HCT116 (cell line): ENCODE measurements at places on chromosomes 6 and 20. TPM values are rescaled to one million over a fixed set of nuclear protein-coding genes. Genes with fewer than 3 reads are reported as not detected.

GRCh38 chr6:111301946-111302345 lies 181.1 kb downstream of the REV3L start:
- no peak for DNase-seq
- no peaks in the 10 kb centered on the region for H3K27me3 ChIP-seq
- H3K4me3 ChIP-seq, result no peak overlapping the region
- no peak overlapping the region for H3K27ac ChIP-seq

ANGPT4 gene
- total RNA-seq, result not detected

GRCh38 chr20:24966317-24967012 lies 17.4 kb downstream of the CST7 start:
- no peak overlapping the region for H3K27ac ChIP-seq
- DNase-seq, result no peak
- H3K4me1 ChIP-seq, result no peaks in the 10 kb centered on the region
- H3K36me3 ChIP-seq, result peaks cover 19% of the 10 kb centered on the region; the same call in 1 of the 2 replicates
- no peaks in the 10 kb centered on the region for H3K27me3 ChIP-seq

DNA sequence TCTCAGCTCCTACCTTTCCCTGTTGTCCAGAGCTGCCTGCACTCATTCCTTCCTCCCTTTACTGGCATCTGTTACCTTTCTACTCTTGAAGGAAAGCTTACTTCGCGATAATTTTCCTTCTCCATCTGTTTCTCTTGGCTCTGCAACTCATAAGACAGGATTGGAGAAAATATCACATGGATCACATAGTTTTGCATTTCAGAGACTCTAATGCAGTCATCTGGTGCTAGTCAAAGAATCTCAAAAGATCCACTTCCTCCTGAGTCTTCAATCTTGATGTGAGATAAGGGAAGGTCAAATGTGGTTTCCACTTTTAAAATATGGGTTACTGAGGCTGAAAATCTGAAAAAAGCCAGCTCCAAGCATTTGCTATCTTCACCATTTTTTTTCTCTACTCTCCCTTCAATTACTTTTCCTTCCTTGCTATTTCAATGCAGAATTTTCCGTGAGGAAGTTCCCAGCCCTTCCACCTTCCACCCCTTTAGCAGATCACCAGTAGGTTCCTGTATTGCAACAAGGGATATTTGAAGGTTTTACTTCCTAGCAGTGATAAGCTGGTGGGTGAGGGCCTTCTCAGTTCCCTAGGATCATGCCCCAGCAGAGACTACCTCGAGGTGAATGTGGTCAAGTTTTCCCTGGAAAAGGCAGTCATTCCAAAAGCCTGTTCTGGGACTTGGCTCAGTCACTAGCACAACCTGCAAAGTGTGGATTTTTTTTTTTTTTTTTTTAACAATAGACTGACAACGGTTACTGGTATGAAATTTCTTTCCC lies 62.8 kb upstream of the LRRC1 start:
- no peak for DNase-seq
- H3K27ac ChIP-seq, result no peak overlapping the region
- no peak overlapping the region for H3K4me3 ChIP-seq

ARMH2 gene
- total RNA-seq, result not detected

ADGB gene
- not detected for total RNA-seq

DNA sequence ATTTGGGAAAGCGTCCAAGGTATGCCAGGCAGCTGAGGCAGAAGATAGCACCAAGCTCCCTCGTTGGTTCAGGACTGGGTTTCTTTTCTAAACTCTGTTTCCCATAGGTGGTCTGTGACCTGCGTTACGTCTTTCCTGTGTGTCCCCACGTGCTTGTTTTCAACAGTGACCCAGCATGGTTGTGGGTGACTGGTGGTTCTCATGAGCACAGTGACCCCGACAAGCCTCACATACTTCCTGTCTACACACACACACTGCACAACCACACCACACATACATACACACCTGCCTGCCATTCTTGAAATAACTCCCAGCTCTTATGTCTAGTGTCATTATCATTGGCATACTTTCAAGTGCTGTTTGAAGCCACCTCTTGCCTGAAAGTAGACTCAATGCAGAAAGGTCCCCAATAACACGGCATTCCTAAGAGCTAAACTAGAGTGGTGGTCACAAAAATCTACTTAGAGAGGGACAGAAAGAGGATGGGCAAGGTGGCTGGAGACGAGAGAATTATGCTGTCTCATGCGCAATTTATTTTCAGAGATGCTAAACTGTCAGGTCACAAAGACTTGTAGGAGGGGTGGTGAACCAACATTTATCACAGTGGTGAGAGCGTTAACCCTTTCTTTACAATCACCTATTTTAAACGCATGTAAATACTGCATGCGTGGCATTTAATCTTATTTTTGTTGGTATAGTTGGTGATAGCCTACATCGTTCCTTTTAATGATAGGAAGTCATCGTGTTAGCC lies 66.7 kb downstream of the GCNT2 start:
- no peaks in the 10 kb centered on the region for H3K4me1 ChIP-seq
- no peak overlapping the region for H3K27ac ChIP-seq
- H3K36me3 ChIP-seq, result no peaks in the 10 kb centered on the region
- H3K4me3 ChIP-seq, result no peak overlapping the region
- DNase-seq, result no peak

FERMT1 gene
- 34.9 TPM for total RNA-seq

GRCh38 chr6:6395581-6396197 lies 75.2 kb upstream of the F13A1 start:
- H3K27me3 ChIP-seq, result peaks cover 30% of the 10 kb centered on the region
- no peak overlapping the region for H3K4me3 ChIP-seq
- no peak for DNase-seq
- no peaks in the 10 kb centered on the region for H3K36me3 ChIP-seq

- no peak for DNase-seq
- no peaks in the 10 kb centered on the region for H3K36me3 ChIP-seq
- H3K27ac ChIP-seq, result no peak overlapping the region
- peaks cover 59% of the 10 kb centered on the region for H3K27me3 ChIP-seq
- no peaks in the 10 kb centered on the region for H3K4me1 ChIP-seq
Measured at GRCh38 chr20:53306192-53306805, 287.3 kb downstream of the ZNF217 start.

ELOVL2 gene
- 0.07 TPM for total RNA-seq

LST1 gene
- 0.69 TPM for total RNA-seq

DNA sequence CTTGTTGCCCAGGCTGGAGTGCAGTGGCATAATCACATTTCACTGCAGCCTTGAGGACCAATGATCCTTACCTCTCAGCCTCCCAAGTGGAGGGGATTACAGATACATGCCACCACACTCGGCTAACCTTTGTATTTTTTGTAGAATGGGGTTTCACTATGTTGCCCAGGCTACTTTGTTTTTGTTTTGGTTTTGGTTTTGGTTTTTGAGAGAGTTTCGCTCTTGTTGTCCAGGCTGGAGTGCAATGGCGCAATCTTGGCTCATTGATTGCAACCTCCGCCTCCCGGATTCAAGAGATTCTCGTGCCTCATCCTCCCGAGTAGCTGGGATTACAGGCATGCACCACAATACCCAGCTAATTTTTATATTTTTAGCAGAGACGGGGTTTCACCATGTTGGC lies 105.5 kb downstream of the BMP7 start:
- H3K27ac ChIP-seq, result no peak overlapping the region
- H3K36me3 ChIP-seq, result no peaks in the 10 kb centered on the region
- H3K4me3 ChIP-seq, result no peak overlapping the region
- no peaks in the 10 kb centered on the region; the same call in 1 of the 2 replicates for H3K27me3 ChIP-seq
- DNase-seq, result no peak
- no peaks in the 10 kb centered on the region for H3K4me1 ChIP-seq

GRCh38 chr6:30345852-30346251 lies 896 bp downstream of the RPP21 start:
- DNase-seq, result no peak
- H3K36me3 ChIP-seq, result peaks cover 7% of the 10 kb centered on the region; the same call in 1 of the 2 replicates
- H3K27me3 ChIP-seq, result no peaks in the 10 kb centered on the region
- H3K4me3 ChIP-seq, result peak overlapping the region; percentile 81
- peaks cover 16% of the 10 kb centered on the region; the same call in 1 of the 2 replicates for H3K4me1 ChIP-seq

PGC gene
- total RNA-seq, result 1.2 TPM

HLA-DRB1 gene
- 2.7 TPM for total RNA-seq

DNA sequence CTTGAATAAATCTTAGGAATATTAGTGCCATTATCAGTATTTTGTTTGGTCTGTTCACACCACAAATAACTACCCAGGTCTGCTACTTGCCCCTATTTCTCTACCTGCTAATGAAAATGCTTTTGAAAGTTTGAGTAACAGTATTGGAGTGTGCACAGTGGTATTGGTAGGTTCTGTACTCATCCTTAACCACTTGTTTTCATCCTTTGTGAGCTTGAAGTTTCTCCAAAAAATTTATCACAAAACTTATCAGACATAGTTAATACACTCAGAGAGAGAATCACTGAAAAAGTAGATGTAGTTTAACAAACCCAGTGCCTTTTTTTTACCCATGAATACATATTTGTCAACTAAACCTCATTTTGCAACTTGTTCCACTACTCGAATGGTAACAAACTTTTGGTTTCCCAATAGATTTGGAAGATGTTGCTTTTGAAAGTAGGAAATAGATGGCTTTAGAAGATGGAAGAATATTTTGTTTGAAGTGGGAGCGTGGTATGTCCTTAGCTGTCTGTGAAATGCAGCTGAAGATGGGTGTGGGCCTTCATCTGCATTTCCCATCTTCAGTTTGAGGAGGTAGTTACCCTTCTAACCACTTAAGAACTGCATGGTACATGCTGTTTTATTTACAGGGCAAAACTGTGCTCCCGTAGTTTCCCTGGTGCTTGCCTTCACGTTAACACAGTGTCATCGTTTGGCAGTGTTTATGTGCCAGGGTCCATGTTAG lies 9.0 kb downstream of the PTPN1 start:
- no peak overlapping the region for H3K27ac ChIP-seq
- H3K27me3 ChIP-seq, result no peaks in the 10 kb centered on the region
- peaks cover 57% of the 10 kb centered on the region for H3K4me1 ChIP-seq

DNA sequence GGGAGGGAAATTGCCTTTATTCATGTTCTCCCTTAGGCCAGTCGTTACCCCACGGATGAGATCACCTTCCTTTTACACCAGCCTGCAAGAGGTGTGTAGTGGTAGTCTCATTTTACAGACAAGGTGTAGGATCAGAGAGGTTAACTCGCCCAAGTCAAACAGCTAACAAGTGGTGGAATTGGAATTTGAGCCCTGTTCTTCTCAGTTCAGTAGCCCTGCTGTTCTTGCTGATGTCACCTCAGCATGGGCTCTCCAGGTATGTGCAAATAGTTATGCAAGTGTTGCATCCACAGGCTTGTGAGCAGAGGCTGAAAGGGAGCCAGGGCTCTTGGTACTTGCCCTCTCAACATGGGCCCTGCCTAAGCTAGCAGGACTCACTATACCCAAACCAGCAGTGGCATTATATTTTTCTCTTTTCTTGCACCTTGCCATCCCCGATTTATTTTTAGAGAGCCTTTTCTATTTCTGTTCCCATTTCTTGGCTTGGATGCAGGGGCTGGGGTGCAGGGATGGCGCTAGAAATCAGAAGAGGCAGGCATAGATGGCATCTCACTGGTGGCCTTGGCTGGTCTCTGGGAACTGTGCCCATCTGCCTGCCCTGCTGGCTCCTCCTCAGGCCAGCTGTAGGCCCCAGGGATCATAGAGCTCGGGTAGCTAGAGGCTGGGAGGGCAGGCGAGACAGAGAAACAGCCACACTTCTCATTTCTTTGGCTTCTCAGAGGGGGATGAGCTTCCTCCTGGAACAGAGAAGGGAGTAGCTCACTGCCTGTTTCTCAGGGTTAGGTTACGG lies 18.2 kb downstream of the PPARD start:
- no peak overlapping the region for H3K4me3 ChIP-seq
- H3K27me3 ChIP-seq, result no peaks in the 10 kb centered on the region
- H3K4me1 ChIP-seq, result peaks cover 70% of the 10 kb centered on the region

OR2J3 gene
- not detected for total RNA-seq

RSPO3 gene
- total RNA-seq, result not detected

DNA sequence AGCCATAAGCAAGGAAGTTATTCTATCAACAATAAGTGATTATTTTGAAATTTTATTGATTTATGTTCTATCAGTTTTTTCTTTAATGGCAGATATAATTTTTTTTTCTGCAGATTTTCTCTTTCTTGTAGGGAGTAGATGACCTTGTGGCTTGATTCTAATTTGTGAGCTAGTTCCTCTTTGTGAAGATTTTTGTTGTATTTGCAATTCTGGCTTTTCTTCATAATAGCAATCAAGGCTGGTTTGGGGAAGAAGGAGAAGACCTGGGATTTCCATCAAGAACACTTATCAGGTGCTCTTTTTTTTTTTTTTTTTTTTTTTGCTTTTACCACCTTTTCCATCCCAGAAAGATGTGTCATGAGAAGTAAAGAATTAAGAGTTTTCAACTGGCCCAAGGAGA lies 324.2 kb upstream of the MAN1A1 start:
- no peaks in the 10 kb centered on the region for H3K36me3 ChIP-seq
- DNase-seq, result no peak
- no peaks in the 10 kb centered on the region for H3K4me1 ChIP-seq
- H3K27me3 ChIP-seq, result no peaks in the 10 kb centered on the region

RBPJL gene
- total RNA-seq, result not detected

GRCh38 chr6:29967379-29968010 lies 25.2 kb downstream of the HLA-A start:
- no peaks in the 10 kb centered on the region for H3K27me3 ChIP-seq
- H3K4me1 ChIP-seq, result peaks cover 54% of the 10 kb centered on the region
- DNase-seq, result peak; percentile 60
- no peaks in the 10 kb centered on the region for H3K36me3 ChIP-seq

HLA-G gene
- total RNA-seq, result not detected

DNA sequence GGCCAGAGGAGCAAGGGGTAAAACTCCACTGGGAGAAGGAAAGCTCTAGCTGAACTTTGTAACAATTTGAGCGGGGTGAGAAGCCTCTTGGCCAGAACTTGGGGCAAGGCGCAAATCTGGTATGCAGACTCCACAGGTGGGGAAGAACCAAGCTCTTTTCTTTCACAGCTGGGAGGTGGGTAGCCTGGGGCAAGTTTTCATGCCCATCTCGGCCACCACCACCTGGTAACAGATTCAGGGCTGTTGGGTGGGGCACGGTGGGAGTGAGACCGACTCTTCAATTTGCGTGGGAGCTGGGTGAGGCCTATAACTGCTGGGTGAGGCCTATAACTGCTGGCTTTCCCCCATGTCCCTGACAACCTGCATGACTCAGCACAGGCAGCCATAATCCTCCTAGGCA lies 37.5 kb downstream of the SDHAF4 start:
- no peak for DNase-seq
- no peaks in the 10 kb centered on the region for H3K36me3 ChIP-seq
- H3K27ac ChIP-seq, result no peak overlapping the region
- H3K27me3 ChIP-seq, result no peaks in the 10 kb centered on the region
- H3K4me3 ChIP-seq, result no peak overlapping the region

- no peak for DNase-seq
- no peaks in the 10 kb centered on the region for H3K27me3 ChIP-seq
- H3K27ac ChIP-seq, result no peak overlapping the region
- H3K36me3 ChIP-seq, result no peaks in the 10 kb centered on the region
Measured at GRCh38 chr6:3284436-3284876, 25.7 kb downstream of the PSMG4 start.

ETV7 gene
- total RNA-seq, result 1.0 TPM

DNA sequence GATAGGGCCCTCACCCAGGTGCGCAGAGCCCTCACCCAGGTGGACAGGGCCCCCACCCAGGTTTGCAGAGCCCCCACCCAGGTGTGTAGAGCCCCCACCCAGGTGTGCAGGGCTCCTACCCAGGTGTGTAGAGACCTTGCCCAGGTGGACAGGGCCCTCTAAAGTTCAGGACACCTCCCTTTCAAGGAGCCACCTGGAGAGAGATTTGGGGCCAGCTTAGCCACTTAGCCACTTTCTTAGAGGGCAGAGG lies 280.2 kb downstream of the TAF4 start:
- no peaks in the 10 kb centered on the region for H3K36me3 ChIP-seq
- H3K4me3 ChIP-seq, result no peak overlapping the region
- no peak overlapping the region for H3K27ac ChIP-seq
- peaks cover 35% of the 10 kb centered on the region for H3K27me3 ChIP-seq
